ENCODE measurements at places on chromosomes 1 and 21. TPM values are rescaled to one million over a fixed set of nuclear protein-coding genes. Genes with fewer than 3 reads are reported as not detected.

Gene ZNF683
- total RNA-seq, result not detected

Gene C1orf94
- not detected for total RNA-seq

Gene LCE5A
- not detected for total RNA-seq

Gene LAMC2
- 173 TPM for total RNA-seq

Data from glomerular endothelial cell (primary cell).